ENCODE measurements at places on chromosomes 7 and 10. TPM values are rescaled to one million over a fixed set of nuclear protein-coding genes. Genes with fewer than 3 reads are reported as not detected.

The PLAC9 gene
- not detected for total RNA-seq

The ASIC3 gene
- total RNA-seq = 6.0 TPM

The EN2 gene
- not detected for total RNA-seq

The ZC3HAV1L gene
- 19.7 TPM for total RNA-seq

The MKX gene
- total RNA-seq = 0.68 TPM

The LOXL4 gene
- not detected for total RNA-seq

The PNLIP gene
- not detected for total RNA-seq

The HOXA9 gene
- total RNA-seq = not detected

The CDNF gene
- total RNA-seq = 0.48 TPM

The KCND2 gene
- not detected for total RNA-seq

The AP4M1 gene
- 11.7 TPM for total RNA-seq

The DNAJB12 gene
- total RNA-seq = 37.0 TPM

The EVX1 gene
- total RNA-seq = not detected

The OR2A12 gene
- total RNA-seq = not detected

The PNLIPRP1 gene
- total RNA-seq = not detected

The GBF1 gene
- 51.8 TPM for total RNA-seq

The COL26A1 gene
- total RNA-seq = not detected

The PDK4 gene
- not detected for total RNA-seq

The AVPI1 gene
- 1.3 TPM for total RNA-seq

The FOXP2 gene
- not detected for total RNA-seq

The CFAP46 gene
- not detected for total RNA-seq

The AGR3 gene
- total RNA-seq = not detected

The PRKG1 gene
- total RNA-seq = not detected

The RADIL gene
- 0.14 TPM for total RNA-seq

The FAM241B gene
- 4.8 TPM for total RNA-seq

The RELN gene
- not detected for total RNA-seq

The CFAP70 gene
- total RNA-seq = 0.25 TPM

The SPDYE2 gene
- not detected for total RNA-seq

The HYAL4 gene
- not detected for total RNA-seq

The METTL27 gene
- total RNA-seq = 2.7 TPM

The FIGNL1 gene
- total RNA-seq = 36.3 TPM

The IDI2 gene
- total RNA-seq = not detected

The CCDC172 gene
- total RNA-seq = not detected

The ARHGAP22 gene
- not detected for total RNA-seq

The NEUROD6 gene
- not detected for total RNA-seq

The PNLIPRP2 gene
- not detected for total RNA-seq

The SPDYE9 gene
- total RNA-seq = not detected

The PTPN20 gene
- total RNA-seq = 2.8 TPM

The TRPV5 gene
- not detected for total RNA-seq

The ATRNL1 gene
- 0.73 TPM for total RNA-seq

The VAX1 gene
- not detected for total RNA-seq

The CCL24 gene
- total RNA-seq = not detected

The SPDYE5 gene
- not detected for total RNA-seq

The CALML5 gene
- not detected for total RNA-seq

The ABCB4 gene
- not detected for total RNA-seq

The BCCIP gene
- total RNA-seq = 73.2 TPM

The ARHGEF35 gene
- total RNA-seq = 3.6 TPM

The DENND2A gene
- not detected for total RNA-seq

The EMX2 gene
- total RNA-seq = not detected

The ZPBP gene
- total RNA-seq = not detected

The SPDYE11 gene
- not detected for total RNA-seq

The SMURF1 gene
- total RNA-seq = 11.1 TPM

The RBM28 gene
- 45.9 TPM for total RNA-seq

The GNAI1 gene
- total RNA-seq = 0.66 TPM

The PRR15 gene
- not detected for total RNA-seq

The HOXA13 gene
- not detected for total RNA-seq

The PPP1R9A gene
- not detected for total RNA-seq
